AML-193 (cell line): ENCODE measurements at places on chromosomes 7 and 10.

DNA sequence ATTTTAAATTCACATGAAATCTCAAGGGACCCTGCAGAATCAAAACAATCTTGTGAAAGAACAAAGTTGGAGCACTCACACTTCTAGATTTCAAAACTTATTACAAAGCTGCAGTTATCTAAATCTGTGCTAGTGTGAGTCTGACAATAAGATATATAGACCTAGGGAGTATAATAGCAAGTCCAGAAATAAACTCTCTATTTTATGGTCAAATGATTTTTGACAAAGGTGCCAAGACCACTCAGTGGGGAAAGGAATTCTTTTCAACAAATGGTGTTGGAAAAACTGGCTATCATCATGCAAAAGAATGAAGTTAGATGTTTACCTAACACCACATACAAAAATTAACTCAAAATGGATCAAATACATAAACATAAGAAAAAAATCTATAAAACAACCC lies 68.2 kb downstream of the TFEC start:
- no peak for DNase-seq

DNA sequence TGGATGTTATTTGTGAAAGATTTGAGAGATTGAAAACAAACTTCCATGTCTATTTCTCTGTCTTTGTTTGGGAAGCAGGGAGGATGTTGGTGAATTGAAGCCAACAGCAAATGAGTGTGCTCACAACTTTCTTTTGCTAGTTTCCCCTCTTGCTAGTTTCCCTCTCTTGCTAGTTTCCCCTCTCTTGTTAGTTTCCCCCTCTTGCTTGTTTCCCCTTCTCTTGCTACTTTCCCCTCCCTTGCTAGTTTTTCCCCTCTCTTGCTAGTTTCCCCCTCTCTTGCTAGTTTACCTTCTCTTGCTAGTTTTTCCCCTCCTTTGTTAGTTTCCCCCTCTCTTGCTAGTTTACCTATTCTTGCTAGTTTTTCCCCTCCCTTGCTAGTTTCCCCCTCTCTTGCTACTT lies 613.3 kb downstream of the LRMDA start:
- no peak for DNase-seq

GRCh38 chr7:88322151-88322550 lies 15.5 kb upstream of the STEAP4 start:
- no peak for DNase-seq

DNA sequence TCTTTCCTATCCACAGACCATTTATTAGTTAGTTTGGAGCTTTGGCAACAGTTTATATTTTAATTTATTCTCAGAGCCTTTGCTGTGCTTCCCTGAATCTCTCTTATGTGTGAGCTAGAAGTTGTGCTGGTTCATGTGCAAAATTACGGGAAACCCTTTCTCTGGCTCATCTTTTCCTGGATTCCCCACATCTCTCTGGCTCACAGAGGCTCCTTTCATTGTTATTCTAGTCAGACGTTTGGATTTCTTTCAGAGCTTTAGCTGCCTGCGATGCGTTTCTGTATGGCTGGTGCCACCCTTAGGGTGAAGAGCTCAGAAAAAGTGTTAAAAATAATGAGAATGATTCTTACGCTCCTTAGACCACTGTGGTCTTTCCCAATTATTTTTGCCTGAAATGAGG lies 53.3 kb downstream of the TPST1 start:
- DNase-seq: no peak

DNA sequence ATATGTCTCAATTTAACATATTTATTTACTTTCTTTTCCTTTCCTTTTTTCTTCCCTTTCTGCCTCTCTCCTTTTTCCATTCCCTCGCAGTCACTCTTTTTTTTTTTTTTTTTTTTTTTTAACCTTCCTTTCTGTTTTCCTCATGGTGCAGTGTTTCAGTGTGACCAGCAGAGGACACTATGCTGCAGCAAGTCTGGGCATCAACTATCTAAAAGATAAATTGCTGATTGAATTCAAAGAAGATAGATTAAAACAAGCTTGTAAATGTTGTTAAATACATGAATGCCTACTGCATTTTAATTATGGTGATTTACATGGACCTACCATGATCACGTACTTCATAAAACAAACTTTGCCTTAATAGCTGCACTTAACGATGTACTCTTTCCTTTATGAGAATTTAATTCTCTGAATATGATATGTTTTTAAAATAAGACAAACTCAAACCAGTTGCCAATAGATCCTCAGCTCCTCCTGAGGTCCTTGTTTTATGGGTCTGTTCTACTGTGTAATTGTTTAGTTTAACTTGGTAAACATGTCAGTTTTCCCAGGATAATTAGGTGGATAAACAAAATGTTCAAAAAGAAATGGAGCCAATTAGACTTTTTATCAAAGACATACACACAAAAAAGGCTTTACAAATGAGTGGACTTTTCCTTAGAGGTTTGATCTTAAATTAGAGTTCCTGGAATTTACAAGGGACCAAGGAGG lies 101.0 kb upstream of the AGR3 start:
- DNase-seq: peak; percentile 57

- peak; percentile 68 for DNase-seq
Observed at GRCh38 chr7:144997512-144997911, 161.7 kb upstream of the TPK1 start.

DNA sequence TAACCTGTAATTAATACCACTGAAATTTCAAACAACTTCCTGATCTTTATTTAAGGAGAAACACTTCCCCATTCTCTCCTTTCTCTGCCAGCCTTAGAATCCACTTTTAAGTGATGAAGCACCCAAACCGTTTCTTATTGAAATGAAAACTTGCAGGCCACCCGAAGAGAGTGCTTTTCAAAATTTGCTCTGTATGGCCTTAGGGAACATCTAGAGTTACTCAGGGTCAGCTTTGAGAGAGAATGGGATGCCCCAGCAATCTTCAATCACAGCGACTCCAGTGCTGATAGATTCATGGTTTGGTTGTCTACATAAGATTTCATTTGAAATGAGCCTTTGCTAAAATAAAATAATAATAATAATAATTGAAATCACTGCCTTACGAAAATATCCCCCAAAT lies 323.1 kb downstream of the PCLO start:
- DNase-seq: no peak

GRCh38 chr10:78451592-78451991 lies 417.9 kb downstream of the RPS24 start:
- DNase-seq: no peak

DNA sequence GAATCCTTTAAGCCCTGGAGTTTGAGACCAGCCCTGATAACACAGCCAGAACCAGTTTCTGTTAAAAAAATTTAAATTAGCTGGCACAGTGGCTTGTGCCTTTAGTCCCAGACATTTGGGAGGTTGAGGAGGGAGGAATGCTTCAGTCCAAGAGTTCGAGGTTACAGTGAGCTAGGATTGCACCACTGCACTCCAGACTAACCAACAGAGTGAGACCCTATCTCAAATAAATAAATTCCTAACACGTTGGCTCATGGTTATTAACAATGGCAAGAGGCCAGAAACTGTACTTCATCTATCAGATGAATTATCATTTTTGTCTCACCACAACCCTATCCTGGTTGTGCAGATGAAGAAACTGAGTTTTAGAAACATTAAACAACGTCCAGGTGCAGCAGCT lies 2.1 kb upstream of the PPIA start:
- no peak for DNase-seq

GRCh38 chr10:29648114-29648982 lies 13.6 kb upstream of the SVIL start:
- DNase-seq: no peak

DNA sequence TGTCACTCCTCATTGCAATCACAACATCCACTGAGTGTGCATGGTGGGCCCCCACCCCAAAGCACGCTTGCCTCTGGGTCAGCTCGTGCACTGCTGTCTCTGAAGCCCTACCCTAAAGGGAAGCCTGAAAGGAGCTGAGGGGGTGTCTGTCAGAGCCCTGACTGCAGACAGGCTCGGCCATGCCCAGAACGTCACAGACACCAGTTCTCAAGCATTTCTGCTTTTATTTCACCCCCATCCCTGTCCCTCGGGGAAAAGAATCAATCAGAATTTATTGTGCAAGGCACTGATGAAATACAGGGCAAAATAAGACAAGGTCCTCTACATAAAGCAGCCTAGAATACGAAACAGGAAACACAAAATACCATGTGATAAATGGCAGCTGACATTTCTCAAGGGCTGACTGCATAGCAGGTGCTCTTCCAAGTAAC lies 231.8 kb downstream of the WDR37 start:
- no peak for DNase-seq

DNA sequence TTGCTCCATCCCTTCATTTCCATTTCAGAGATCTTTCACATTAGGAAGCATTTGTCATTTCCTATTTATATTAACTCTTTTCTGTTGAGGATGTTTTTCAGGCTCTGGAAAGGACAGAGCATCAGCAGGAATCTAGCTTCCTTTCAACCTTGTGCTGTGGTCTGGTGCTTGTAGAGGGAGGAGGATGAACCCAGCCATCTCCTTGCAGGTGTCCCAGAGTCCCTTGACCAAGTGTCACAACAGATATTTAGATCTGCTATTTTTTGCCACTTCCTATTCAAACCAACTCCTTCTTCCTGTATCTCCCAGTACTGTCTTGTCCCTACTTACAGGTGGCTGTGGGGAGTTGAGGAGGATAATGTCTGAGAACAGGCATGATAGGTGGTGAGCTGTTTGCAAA lies 742.8 kb downstream of the GRID1 start:
- DNase-seq: no peak

DNA sequence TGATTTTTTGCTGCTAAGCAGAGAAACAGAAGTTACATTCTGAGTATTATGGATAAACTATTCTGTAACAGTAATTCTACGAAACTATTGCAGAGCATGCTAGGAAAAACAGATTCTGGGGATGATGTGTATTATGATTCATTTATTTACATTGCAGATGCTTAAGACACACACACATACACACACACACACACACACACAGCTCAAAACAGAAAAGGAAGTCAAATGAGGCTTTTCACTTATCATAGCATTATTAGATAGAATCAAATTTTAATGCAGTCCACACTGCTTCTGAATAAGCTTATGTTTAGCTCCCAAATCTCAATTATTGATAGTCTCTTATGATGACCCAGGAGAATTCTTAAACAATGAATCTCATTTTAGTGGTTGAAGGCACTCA lies 307.2 kb downstream of the HGF start:
- no peak for DNase-seq

DNA sequence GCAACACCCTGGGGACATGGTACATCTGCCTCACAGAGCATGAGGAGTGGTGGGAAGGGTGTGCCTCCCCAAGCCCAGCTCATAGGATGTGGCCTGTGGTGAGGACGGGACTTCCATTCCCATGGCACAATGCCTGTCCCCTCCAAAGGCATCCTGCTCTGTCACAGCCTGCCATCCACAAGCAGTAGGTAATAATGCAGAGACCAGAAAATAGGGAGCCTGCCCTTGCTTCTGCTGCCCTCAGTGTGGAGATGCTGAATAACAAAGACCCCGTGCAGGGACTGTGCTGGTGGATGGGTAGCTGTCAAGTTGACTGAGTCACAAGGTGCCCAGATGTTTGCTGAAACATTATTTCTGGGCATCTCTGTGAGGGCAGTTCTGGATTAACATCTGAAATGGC lies 199.9 kb upstream of the GRB10 start:
- no peak for DNase-seq

GRCh38 chr7:20330928-20331909 lies 519 bp downstream of the ITGB8 start:
- no peak for DNase-seq

DNA sequence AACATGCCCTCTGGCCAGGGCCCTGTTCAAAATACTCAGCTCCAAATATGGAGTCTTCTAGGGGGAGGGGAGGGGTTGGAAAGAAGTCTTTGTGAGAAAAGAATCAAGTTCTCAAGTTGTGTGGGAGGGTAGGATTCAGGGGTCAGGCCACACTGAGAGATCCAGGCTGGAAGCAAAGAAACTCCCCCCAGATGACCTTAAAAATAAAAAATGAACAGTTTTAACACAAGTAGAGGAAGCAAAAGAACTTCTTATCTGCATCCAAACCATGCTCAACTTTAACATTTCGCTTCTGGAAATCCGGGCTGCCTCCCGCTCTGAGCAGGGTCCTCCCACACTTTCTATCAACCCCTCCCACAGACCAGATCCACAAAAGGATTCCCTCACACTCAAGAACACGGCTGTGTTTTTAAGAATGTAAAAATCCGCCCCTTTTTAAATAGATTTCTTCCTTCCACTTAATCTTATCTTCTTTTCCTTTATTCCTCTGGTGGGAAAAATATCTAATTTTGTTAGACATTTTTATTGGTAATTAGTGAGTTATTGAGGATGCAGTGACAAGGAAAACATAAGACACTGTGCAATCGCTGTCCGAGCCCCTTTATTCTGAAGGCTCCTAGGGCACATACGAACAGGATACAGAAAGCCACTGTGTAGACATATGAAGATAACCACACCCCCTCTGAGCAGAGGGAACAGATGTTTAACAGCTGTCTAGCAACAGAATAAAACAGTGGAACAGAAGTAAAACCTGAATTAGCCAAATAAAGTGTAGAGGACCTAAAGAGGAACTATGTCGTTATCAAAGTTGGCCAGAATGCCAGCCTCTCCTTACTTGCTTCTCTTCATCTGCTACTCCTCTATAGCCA lies 43.8 kb downstream of the CYTH3 start:
- peak; percentile 49 for DNase-seq

DNA sequence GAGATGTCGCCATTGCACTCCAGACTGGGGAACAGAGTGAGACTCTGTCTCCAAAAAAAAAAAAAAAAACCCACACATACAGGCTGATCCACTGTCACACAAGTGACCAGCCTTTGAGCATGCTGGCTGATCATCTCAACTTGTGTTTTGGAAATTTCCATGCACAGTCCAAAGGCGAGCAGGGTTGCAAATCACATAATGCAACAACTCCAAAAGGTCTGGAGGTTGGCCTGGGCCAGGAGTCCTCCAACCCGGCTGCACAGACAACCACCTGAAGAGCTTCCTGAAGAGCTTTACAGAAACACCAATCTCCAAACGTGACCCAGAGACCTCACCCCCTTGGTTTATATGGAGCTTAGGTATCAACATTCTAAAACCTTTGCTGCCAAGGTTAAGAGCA lies 16.4 kb downstream of the PARD3 start:
- no peak for DNase-seq
